Right ventricle myocardium inferior (tissue), 1 donor: ENCODE measurements at places on chromosomes 7 and 10. TPM values are rescaled to one million over a fixed set of nuclear protein-coding genes. Genes with fewer than 3 reads are reported as not detected.

EBF3 gene
- 7.9 TPM for total RNA-seq

CDNF gene
- 1.9 TPM for total RNA-seq

WNT16 gene
- not detected for total RNA-seq

TUBB8 gene
- not detected for total RNA-seq

PGAM1 gene
- total RNA-seq, result 220 TPM

CEP55 gene
- 1.4 TPM for total RNA-seq

SGCE gene
- 23.7 TPM for total RNA-seq

HOXA11 gene
- not detected for total RNA-seq

CDC14C gene
- not detected for total RNA-seq

DNA sequence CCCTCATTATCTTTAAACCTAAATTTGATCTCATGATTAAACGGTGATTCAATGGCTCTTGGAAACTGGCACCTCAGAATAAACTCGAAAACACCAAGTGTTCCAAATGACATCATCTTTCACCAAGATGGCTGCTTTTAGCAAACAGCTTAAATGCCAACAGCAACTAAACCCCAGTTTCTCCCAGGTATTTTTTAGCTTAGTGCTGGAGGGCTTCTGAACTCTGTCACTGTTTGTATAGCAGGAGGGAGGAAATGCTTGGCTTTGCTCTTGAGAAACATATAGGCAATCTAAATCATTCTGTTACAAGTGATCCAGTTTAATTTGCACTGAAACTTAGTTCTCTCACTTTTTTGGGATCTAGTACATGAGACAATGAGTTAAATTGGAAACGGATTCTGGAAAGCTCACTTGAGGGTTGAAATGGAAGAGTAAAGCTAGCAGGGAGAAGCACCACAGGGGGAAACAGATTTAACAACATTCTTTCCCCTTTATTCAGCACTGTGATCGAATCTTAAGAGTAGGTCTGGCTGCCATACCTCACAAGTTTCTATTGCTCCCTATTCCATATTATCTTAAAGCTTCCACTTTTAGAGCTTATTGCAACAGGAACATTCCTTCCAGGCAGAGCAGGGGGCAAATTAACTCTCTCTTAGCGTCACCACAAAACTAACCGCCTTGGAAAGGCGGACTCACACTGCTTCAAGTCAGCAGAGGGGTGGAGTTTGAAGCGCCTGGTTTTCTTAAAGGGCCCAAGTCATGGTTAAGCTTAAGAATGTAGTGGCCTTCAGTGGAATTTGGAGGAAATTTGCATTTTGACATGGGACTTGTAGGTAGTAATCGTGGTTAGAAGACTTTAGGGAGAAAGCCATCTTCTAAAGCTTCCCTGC, 1.8 kb upstream of the CCDC6 start:
- DNase-seq, result no peak

DNA sequence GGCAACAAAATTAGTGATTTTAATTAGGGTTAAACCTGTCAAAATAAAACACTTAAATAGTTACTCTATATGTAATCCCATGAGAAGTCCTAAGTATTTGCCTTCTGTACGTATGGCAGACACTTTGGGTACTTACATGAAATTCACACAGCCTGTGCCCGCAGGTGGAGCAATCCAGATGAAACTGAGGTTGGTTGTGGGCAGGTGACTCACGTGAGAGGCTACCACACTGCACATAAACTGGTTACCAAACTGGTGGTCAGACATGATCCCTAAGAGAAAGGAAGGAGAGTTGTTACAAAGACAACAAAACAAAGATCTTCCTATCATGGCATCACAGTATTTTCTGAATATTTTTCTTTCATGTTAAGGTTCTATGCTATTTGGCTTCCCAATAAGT, 156.1 kb downstream of the RELN start:
- DNase-seq, result no peak

DNA sequence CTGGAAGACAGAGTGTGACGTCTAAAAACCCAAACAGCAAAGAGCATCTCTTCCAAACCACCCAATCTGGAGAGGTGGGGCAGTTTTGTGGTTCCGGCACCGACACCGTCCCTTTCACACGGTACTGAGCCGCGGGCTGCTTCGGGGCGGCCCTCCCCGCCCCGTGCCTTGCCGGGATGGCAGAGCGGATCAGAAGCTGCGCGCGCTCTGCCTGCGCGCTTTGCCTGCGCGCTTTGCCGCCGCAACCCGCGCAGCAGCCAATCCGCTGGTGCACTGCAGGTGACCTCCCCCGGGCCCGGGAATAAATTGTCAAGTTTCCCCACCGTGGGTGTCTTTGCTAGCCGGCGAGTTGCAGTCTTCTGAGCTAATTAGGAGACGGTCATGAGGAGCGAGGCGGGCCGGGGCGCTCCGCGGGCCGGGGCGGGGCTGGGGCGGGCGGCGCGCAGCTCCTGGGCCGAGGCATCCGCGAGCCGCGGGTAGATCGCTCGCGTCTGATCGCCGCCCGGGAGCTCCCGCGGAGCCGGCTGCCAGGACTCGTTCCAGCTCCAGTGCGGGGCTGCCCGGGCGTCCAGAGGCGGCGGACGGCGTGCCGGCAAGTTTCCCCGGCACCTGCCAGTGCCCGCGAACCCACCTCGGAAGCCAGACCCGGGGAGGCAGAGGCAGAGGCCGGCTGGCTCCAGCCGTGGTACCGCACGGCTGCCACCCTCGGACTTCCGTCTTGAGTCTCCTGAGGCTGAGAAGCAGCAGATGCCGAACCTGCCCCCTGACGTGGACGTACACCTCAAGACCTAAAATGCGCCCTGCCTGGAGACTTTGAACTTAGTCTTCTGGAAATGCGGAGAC, 536.0 kb upstream of the GALNT17 start:
- DNase-seq, result no peak

DNA sequence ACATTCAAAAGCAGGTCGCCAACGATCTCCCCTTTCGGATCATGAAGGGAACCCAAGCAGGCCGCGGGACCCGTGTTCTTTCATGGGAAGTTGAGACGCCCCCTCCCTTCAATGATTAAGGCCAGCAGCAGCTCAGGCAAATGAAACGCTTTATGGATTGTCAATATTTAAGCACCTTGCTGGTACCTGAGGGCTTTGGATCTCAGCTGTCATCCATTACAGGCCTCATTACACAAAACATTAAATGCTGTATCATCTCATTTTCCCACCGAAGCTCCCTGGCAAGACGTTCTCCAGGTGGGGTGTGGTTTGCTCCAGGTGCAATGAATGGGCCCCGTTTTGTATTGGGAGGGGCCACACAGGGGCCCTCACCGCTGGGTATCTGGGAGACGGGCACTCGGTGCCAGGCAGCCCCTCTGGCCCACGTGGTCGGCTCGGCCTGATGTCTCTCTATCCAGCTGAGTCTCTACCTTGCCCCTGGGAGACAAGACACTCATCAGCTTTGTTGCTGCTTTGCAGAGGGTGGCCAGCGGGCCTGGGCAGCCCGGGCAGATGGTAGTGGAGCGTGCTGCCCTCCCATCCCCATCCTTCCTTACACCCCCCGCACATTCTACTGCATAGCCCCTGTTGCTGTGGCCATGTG, 456.1 kb upstream of the FOXK1 start:
- no peak for DNase-seq

GRCh38 chr10:66805612-66806011, 120.2 kb upstream of the LRRTM3 start:
- no peak for DNase-seq

DNA sequence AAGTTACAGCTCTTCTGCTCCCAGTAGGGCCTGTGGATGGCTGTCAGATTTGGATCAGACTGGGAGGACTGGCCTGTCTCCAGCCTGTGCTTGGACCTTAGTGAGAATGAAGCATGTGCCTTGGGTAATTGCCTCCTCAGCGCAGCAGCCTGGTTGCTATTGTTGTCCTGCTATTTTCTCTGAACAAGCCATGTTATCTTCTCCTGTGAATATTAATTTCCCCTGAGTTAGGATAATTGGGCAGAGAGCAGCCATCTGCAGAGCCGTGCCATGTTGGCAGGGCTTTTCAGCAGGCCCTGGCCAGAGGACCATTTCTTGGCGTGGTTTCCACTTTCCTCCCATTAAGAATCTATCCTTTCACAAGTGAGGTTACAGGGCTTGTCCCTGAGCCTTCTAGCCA, 497.3 kb downstream of the SORCS3 start:
- peak; percentile 65 for DNase-seq

GRCh38 chr7:80294346-80294745, 159.7 kb downstream of the GNAI1 start:
- no peak for DNase-seq

DNA sequence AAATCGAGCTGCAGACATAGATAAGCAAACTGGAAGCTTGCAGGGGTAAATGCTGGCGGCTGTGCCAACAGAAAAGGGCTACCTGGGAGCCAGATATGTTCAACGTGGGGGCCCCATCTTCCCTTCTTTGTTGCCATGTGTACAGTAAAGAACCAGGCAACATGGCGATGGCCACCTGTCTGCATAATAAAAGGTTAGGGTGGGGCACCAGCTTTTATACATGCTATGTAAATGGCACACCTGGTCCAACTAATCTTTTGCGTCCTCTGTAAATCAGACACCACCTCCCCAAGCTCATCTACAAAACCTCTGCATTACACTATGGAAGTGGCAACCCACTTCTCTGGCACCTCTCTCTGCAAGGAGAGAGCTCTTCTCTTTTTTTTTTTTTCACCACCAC, 13.9 kb downstream of the BUD31 start:
- no peak for DNase-seq
